ENCODE measurements at places on chromosomes 4 and X.

- no peak for DNase-seq
These were observed 1.1 kb downstream of the IRAK1 start for GRCh38 chrX:154018518-154019060.

- no peak for DNase-seq
These were observed 200.6 kb upstream of the RBPJ start for GRCh38 chr4:26120098-26120825.

GRCh38 chr4:18869166-18869565 lies 847.6 kb upstream of the LCORL start:
- DNase-seq, result no peak

DNA sequence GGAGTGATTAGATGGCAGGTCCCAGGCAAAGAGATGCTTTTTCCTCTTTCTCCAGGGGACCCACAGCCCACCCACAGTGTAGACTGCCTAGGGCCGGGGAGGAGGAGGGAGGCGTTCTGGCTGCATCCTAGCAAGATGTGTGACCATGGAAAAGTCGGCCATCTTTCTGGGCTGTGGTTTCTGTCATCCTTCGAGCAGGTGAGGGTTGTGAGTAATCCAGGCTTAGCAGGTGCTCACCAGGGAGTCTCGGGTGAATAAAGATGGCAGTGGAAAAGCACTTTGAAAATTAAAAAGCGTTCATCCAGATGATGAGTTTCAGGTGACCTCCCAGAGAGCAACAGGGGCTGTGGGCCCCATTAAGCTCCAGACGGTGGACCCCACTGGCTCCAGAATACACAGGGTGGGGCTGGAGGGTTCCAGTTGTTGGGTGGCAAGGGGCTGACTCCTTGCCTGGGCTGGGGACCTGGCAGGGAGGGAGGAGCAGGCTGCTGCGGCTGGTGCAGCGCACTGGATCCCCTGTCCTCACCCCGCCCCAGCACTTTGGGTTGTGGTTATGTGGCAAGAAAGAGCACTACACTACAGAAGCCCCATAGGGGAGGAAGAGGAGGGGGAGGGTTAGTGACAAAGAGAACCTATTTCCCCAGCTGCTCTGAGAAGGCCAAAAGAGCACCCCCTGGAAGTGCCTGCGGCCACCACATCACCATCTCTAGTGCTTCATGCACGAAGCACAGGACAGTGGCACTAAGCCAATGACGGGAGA lies 23.7 kb downstream of the ELF4 start:
- DNase-seq, result no peak

GRCh38 chr4:168811786-168812651 lies 198.0 kb downstream of the CBR4 start:
- DNase-seq, result no peak

- no peak for DNase-seq
These were observed at the start of gene TLL1 for GRCh38 chr4:165872461-165873297. TLL1 (plus strand) TSS chr4:165873237; CDS start chr4:165873905, 668 bp downstream.

- DNase-seq, result no peak
These were observed 30.8 kb downstream of the ASB5 start for GRCh38 chr4:176238157-176238610.

All from SW480 (cell line).